ENCODE measurements at places on chromosomes 13 and 19.

- no peak for DNase-seq
Observed at GRCh38 chr13:20451397-20451796, 74.3 kb downstream of the CRYL1 start.

- DNase-seq, result no peak
Observed at GRCh38 chr13:108121406-108121805, 93.9 kb downstream of the LIG4 start.

GRCh38 chr19:54162241-54162805 lies 2.8 kb upstream of the LENG1 start:
- peak; percentile 92 for DNase-seq

DNA sequence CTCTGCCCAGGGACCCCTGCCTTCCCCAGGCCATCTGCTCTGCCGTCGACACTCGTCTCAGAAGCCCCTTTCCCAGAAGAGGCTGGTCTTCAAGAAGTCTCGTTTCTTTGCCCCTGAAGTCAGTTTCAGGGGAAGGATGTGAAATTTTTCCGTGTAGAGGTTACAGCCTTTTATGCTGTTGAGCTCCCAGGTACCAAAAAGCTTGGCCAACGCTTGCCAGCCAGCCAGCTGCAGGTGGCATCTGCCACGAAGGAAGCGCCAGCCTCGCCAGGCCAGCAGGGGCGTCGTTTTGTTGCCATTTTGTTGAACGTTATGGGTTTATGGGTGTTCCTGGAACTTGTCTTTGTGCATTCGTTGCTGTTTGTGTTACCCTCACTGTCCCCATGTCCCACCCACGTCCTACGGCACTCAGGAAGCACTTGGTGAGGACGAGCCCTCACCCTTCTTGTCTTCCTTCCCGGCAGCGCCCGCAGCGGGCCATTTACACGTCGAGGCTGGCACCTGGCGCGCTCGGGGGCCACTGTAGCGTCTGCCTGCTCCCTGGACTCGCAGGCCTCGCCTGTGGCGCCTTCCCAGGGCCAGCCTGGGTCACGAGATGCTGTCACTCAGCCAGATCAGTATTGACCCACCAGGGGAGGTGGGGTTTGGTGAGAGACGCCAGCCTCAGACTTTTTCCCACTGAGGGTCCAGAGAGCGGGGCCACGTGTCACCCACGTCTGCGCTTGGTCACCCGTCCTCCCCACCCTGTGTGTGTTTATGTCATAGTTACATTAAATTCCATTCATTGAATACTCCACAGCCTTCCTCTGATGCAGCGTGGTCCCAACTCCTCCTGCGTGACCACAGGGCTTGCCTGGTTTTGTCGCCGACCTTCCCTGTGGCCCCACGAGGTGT lies 37.1 kb downstream of the AP1M1 start:
- no peak for DNase-seq

DNA sequence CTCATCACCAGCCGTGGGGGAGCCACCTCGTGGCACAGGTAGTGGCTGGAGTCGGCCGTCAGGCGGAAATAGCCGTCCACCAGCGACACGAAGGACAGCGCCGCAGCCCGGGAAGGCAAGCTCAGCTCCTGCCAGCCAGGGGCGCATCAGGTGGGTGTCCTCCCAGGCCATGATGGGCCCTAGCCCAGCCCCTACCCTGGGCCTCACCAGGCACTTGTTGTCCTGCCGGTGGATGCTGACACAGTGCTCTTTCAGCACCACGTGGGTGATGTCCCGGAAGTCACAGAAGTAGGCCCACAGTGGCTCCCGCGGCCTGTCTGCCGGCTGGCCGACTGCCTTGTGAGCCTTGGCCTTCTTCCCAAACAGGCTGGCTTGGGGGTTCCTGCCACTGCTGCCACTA lies 15.7 kb downstream of the TYK2 start:
- DNase-seq, result no peak

DNA sequence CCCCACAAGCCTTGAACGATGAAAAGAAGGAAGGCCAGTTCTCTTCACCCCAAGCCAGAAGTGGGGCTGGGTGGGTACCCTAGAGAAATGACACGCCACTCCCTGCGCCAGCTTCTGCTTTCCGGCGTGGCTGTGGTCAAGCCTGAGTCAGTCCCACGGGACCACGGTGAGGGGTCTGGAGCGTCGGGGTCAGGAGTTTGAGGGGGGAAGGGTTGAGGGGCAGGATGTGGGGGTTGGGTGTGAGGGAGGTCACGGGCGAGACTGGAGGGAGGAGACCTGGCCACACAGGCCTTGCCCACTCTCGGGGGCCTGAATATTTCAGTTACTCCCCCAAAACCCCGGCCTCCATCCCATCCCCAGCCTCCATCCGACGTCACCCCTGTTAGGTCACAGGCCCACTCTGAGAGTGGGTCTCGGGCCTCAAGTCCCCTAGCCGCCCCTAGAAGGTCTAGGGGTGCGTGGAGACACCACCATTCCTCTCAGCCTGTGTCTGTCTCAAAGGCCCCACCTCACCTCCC lies 500 bp upstream of the IFI30 start:
- DNase-seq, result no peak

- DNase-seq, result no peak
Observed at GRCh38 chr19:3025549-3025886, 3.6 kb downstream of the TLE2 start.

GRCh38 chr19:38862321-38863059 lies 12.7 kb upstream of the HNRNPL start:
- DNase-seq, result peak; percentile 92

GRCh38 chr19:10471909-10472308 lies 31.2 kb downstream of the KEAP1 start:
- peak; percentile 50 for DNase-seq

DNA sequence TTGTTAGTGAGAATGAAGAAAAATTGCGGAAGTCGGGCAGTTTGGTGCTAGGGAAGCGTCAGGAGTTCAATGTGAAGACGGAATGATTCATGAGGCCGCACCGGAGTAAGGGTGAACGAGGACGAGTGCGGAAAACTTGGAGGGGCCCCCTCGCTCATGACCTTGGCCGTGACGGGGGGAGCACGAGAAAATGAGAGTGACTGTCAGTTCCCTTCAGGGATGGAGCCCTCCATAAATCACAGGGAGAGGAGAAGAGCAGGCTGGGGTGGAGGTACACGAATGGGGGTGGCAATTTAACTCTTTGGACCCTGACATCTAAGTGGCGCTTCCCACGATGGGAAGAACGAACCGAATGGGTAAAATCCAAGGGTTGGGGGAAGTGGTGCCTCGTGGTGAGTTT lies 486.4 kb downstream of the TSHZ3 start:
- DNase-seq, result no peak

- DNase-seq, result no peak
Observed at GRCh38 chr13:73665261-73665660, 468.9 kb downstream of the KLF12 start.

DNA sequence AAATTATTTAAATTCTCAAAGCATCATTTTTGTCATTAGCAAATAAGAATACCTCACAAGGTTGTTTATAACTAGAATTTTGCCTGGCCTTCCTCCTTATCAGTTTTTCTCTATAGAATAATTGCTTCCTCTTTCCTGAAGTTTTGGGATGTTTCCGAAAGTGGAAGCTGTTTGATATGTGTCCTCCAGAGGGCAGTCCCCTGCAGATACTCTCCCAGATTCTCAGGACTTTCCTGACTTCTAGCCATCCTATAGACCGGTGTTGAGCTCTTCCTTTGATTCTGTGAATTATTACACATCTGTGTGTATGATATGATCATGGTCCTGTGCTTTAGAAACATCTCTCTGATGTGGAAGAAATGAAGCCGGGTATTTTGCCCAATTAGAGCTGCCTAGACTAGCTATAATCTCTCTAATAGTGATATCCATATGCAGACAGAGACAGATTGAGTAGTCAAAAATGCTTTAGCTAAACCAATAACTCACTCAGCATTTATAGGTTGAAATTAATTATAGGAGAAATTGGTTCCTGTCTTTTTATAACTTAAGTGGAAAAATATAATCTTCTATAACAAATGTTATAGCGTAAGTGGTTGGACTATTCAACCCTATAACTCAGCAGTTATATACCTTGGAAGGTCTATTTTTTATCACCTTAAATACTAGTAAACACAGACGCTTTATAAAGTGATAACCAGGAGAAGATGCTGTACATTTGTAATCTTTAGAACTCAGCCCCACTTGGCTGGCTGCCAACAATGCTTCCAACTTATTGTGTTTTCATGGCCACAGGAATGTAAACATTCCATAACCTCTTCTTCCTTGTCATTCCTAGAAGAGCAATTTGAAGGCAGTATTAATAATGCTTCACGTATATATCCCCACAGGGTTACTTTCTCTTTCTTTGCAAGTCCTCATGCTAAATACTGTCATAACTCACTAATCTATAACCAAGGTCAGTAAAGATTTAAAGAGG lies 201.0 kb upstream of the RXFP2 start:
- peak; percentile 38 for DNase-seq

DNA sequence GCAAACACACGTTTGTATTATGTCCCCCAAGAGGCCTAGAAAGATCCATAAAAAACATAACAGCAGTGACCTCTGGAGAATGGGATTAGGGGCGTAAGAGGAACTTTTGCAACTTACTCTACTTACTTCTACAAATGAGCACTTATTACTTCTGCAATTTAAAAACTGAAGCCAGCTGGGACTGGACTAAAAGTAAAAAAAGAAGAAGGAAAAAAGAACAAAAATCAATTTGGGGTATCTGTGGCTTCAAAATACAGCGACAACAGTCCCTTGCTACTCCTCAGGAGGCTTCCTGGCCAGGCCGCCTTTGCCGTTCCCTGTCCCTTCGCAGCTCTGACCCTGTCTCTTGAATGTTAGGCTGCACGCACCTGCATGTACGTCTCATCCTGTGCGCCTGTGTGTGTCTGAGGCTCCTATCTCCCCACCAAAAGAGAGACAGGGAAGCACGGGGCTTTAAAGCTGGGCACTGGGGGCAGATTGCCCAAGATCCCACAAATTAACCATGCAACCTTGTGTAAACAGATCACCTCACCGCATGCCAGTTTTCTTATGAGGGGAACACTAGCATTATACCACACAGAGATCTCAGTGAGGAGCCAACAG lies 12.1 kb upstream of the FKRP start:
- peak; percentile 84 for DNase-seq

GRCh38 chr19:42277821-42278451 lies 8.9 kb downstream of the CIC start:
- peak; percentile 29 for DNase-seq

- peak; percentile 96 for DNase-seq
Observed at GRCh38 chr13:48579165-48579918, 46.5 kb upstream of the RCBTB2 start.

DNA sequence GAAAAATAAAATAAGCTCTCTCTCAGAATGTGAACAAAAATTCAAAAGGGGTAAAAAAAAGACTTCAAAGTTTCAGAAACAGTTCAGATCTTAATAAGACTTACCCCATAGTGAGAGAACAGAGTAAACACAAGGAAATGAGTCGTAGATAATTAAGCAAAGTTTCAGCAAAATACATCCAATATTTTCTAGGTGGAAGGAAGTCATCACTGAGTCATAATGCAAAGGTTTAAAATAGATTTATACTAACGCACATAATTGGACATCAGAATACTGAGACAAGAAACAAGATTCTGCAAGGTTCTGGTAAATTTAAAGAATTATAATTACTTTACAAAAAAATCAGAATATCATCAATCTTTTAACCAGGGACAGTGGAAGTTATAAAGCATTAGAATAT lies 1370.7 kb upstream of the ATXN8OS start:
- DNase-seq, result no peak

GRCh38 chr13:102928941-102929675 lies 83.3 kb downstream of the ERCC5 start:
- DNase-seq, result no peak

DNA sequence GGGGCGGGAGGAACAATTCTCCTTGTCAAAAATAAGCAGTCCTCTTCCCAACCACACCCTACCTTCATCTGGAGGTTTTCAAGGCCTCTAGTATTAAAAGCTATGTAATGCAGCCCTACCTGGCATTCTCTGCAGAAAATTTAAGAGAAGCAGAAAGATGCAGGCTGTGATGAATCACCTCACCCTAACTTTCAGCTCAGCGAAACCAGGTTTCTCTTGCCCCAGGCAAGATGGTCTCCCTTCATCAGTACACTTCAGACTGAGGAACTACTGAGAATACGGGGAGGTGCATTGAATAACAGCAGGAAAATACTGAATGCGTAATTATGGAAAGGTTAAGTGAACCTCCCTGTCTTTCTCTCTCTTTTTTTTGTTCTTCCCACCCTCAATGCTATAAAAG lies 437.6 kb upstream of the KLF12 start:
- no peak for DNase-seq

DNA sequence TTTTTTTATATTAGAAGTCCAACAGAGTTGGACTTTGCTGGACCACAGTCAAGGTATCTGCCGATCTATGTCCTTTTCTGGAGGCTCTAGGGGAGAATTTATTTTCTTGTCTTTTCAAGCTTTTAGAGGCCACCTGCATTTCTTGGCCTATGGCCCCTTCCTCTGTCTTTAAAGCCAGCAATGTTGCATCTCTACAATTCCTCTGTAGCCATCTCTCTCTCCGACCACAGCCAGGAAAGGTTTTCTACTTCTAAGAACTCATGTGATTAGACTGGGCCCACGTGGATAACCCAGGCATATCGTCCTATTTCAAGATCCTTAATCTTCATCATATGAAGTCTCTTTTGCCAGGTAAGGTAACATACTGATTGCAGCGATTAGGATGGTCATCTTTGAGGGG lies 43.5 kb upstream of the RGCC start:
- DNase-seq, result no peak

DNA sequence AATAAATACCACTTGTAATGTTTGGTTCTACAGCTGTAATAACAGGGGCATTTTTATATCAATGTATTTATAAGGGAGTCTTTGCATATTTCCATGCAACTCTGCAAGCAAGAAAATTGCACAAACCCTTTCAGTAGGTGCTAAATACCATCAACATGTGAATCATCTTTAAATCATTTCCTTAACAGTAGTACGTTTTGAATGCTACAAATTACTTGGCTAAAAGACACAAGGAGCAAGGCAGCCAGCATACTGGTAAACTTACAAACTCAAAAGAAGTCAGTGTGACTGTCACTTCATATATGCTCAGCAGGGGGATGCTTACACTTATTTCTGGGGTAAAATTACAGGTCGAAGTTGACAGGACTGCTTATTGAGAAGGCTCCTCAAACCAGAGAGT lies 402.4 kb downstream of the EFNB2 start:
- no peak for DNase-seq

- DNase-seq, result peak; percentile 77
Observed at GRCh38 chr13:99656092-99656745, 154.9 kb downstream of the TM9SF2 start.

DNA sequence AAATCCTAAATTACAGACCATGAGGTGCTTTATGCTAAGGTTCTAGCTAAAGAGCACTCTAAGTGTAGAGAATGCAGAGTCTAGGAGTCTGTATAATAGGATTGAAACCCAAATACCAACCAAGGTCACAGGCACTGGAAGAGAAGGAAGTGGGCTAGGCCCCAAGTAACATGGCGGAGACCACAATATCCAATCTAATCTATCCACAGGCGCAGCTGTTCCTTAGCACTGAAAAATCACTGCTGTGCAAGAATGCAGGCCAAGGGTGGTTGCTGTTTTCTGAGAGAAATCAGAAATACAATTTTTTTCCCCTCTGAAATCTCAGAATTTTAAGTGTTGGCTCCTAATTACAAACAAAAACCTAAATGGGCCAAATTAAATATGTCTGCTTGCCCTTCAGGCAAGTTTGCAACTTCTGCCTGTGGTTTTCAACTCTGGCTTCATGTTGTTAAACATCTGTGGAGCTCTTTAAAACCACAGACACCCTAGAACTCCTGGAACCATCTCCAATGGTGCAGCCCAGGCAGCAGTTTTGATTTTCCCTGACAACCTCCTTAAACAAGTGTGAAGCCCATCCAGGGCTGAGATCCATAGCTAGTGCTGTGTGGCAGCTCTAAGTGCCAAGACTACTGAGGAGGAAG lies 6.1 kb downstream of the RANBP3 start:
- no peak for DNase-seq

All from KBM-7 (cell line).